Mucosa of gallbladder (tissue), 1 donor: ENCODE measurements at places on chromosomes 6 and 20. TPM values are rescaled to one million over a fixed set of nuclear protein-coding genes. Genes with fewer than 3 reads are reported as not detected.

LY6G5B gene
- 8.1 TPM for total RNA-seq

SLC32A1 gene
- total RNA-seq: not detected

PDE7B gene
- total RNA-seq: 5.7 TPM

KCNB1 gene
- 7.1 TPM for total RNA-seq

ADTRP gene
- total RNA-seq: 0.69 TPM

SH3BGRL2 gene
- total RNA-seq: 64.3 TPM

PGBD1 gene
- 1.8 TPM for total RNA-seq

CCN6 gene
- not detected for total RNA-seq
